ENCODE measurements at places on chromosomes 4 and X.
A peak's percentile ranks its signal among the peaks of the same experiment; 100 is the strongest.

DNA sequence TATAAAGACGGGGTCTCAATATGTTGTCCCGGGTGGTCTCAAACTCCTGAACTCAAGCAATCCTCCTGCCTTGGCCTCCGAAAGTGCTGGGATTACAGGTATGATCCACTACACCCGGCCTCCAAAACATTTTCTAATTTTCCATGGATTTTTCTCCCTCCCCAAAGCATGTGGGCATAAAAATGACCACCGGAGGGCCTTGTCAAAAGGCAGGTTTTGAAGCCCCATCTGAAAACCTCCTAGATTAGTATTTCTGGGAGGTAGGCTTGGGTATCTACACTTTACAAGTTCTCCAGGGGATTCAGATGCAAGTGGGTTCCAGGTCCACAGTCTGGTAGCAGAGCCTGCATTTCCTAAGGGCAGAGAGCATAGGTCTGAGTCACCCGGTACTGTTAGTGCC, 1.4 kb upstream of the GPR173 start:
- no peak for DNase-seq

DNA sequence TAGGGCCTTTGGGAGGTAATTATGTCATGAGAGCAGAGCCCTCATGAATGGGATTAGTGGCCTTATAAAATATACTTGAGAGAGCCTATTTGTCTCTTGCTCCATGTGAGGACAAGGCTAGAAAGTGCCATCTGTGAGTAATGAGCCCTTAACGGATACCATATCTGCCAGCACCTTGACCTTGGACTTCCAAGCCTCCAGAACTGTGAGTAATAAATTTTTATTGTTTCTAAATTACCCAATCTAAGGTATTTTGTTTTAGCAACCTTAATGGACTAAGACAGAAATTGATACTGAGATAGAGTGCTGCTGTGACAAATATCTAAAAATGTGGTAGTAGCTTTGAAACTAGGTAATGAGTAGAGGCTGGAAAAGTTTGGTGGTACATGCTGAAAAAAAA, 285.0 kb upstream of the DIPK2B start:
- DNase-seq = peak; percentile 26

GRCh38 chrX:17412692-17413091, 37.7 kb downstream of the NHS start:
- DNase-seq = peak; percentile 86

DNA sequence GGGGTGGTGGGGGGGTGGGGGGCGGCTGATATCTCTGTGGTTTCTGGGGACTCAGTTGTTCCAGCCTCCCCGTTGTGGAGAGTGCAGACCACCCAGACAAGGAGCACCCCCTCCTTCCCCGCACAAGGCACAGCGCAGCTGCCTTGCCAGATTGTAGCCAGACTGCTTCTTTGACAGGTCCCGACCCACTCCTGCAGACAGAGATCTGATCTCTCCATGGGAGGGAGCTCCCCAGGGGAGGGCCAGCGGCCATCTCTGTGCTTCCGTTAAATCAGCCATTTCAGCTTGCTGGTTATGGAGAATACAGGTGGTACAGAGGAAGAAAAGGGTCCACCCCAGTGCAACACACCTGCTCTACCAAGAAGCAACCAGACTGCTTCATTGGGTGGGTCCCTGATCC, 80.8 kb downstream of the FGF16 start:
- no peak for DNase-seq

DNA sequence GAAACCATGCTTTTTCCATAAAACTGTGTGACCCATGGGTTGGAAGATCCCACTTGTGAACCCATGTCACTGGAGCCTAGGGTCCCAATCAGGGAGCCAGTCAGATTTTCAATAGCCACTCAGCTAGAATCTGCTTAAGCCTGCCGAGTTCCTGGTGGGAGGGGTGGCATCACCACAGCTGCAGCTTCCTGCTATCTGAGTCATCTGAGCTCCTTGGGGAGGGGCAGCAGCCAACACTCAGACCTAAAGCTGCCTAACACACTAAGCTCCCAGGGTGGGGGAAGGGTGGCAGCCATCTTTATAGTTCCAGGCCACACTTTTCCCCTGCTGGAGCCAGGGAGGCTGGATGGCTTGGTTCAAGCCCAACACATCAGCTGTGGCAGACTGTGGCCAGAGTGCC, 350.1 kb downstream of the C4orf33 start:
- peak; percentile 17 for DNase-seq

GRCh38 chrX:72243472-72243871, 4.6 kb upstream of the ERCC6L start:
- DNase-seq = peak; percentile 19

- DNase-seq = no peak
Observed at GRCh38 chr4:77992581-77992980, 64.5 kb upstream of the FRAS1 start.

- DNase-seq = no peak
Observed at GRCh38 chrX:10893366-10893765, 217.8 kb upstream of the HCCS start.

Data from mammary epithelial cell (primary cell).